Effector memory CD4-positive, alpha-beta T cell (primary cell): ENCODE measurements at places on chromosomes 6 and 20.

GRCh38 chr6:7813704-7814103, 87.8 kb downstream of the BMP6 start:
- no peak for DNase-seq
- no peak overlapping the region for H3K27ac ChIP-seq
- H3K36me3 ChIP-seq = no peaks in the 10 kb centered on the region

DNA sequence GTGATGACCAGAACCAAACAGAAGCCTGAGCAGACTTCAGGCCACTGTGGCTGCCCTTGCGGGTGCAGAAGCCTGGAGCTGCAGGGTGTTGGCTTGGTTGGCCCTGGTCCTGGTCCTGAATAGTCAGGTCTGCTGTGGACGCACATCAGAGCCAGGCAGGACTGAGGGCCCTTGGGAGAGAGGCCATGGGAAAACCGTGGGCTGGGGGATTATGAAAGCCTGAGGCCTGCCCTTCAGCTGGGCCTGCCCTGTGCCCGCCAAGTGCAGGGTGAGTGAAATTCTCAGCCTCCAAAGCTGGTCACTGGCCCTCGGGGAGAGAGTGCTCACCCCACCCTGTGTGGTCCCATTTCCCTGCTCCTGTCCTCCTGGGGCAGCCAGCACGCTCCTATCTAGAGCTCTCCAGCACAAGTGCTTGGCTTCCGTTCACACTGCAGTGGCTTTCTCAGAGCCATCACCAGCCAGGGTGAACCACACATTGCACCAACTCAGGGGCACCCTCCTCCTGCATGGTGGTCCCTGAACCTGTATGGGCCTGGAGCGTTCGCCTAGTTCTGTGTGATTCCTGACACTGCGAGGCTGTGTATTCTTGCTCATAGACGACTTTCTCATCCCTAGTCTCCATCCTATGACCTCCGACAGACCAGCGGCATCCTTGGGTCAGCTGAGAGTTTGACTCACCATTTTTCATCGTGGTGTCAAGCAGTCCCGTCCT, 146.1 kb downstream of the TTLL2 start:
- DNase-seq = no peak
- no peak overlapping the region for H3K27ac ChIP-seq
- H3K36me3 ChIP-seq = no peaks in the 10 kb centered on the region

DNA sequence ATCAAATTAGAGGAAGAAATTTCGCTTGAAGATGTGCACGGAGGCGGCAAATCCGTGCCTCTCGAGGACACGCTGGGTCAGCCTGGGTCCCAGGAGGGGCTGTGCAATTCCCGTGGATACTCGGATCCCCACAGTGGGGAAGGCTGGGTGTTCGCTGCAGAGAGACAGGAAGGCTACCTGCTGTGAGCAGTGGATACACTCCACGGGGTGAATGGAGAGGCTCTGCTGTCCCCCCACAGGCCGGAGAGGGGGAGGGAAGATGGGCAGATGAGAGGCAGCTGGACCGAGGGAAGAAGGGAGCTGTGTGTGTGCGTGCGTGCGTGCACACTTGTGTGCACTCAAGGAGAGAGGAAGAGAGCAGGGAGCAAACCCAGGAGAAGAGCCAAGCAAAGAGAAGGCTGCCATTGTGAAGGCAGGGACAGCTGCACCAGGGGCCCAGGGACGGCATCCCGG, 57.3 kb downstream of the SULF2 start:
- H3K36me3 ChIP-seq = no peaks in the 10 kb centered on the region
- no peak for DNase-seq
- peaks cover 16% of the 10 kb centered on the region for H3K4me1 ChIP-seq
- peak overlapping the region; percentile 39 for H3K4me3 ChIP-seq
- peak overlapping the region; percentile 68 for H3K27ac ChIP-seq

DNA sequence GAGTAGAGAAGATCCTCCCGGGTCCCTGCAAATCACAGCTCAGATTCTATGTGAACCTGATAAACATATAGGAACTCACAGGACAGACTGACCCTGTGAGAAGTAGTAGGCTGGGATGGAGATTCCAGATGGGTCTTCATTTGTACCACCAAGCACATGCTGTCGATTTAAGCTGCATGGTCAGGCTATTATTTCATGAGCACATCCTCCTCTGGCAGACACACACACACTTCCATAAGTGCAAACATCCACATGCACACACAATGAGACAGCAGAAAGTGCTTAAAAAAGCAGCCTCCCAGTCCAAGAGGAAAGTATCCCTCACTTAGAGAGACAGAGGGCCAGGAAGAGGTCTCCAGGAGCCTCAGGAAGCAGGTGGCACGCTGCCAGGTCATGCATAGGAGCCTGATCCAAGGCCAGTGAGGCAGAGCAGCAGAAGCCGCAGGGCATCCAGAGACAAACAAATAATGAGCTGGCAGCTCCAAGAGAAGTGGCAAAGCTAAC, 131.8 kb downstream of the UNC5CL start:
- no peak for DNase-seq
- no peaks in the 10 kb centered on the region for H3K27me3 ChIP-seq
- H3K4me1 ChIP-seq = no peaks in the 10 kb centered on the region
- H3K4me3 ChIP-seq = no peak overlapping the region

- no peak overlapping the region for H3K4me3 ChIP-seq
- peaks cover 75% of the 10 kb centered on the region for H3K36me3 ChIP-seq
- peaks cover 1% of the 10 kb centered on the region for H3K4me1 ChIP-seq
Measured at GRCh38 chr20:48626226-48626937, 201.4 kb downstream of the PREX1 start.

GRCh38 chr6:156776470-156776839, 723 bp upstream of the ARID1B start:
- no peaks in the 10 kb centered on the region for H3K27me3 ChIP-seq
- H3K36me3 ChIP-seq = no peaks in the 10 kb centered on the region
- peak overlapping the region; percentile 86 for H3K27ac ChIP-seq

GRCh38 chr6:109053336-109053735, 41.3 kb downstream of the SESN1 start:
- no peaks in the 10 kb centered on the region for H3K36me3 ChIP-seq
- no peak overlapping the region for H3K27ac ChIP-seq
- H3K4me3 ChIP-seq = no peak overlapping the region
- H3K4me1 ChIP-seq = peaks cover under 1% of the 10 kb centered on the region
- H3K27me3 ChIP-seq = no peaks in the 10 kb centered on the region
- no peak for DNase-seq

- H3K36me3 ChIP-seq = no peaks in the 10 kb centered on the region
- no peak overlapping the region for H3K27ac ChIP-seq
- no peak overlapping the region for H3K4me3 ChIP-seq
- DNase-seq = no peak
- H3K27me3 ChIP-seq = no peaks in the 10 kb centered on the region
- no peaks in the 10 kb centered on the region for H3K4me1 ChIP-seq
Measured at GRCh38 chr6:84065693-84066290, 32.2 kb downstream of the MRAP2 start.

- no peaks in the 10 kb centered on the region for H3K27me3 ChIP-seq
- DNase-seq = no peak
- H3K4me3 ChIP-seq = no peak overlapping the region
- no peaks in the 10 kb centered on the region for H3K4me1 ChIP-seq
- no peak overlapping the region for H3K27ac ChIP-seq
- H3K36me3 ChIP-seq = no peaks in the 10 kb centered on the region
Measured at GRCh38 chr20:2167112-2167511, 65.5 kb downstream of the STK35 start.

DNA sequence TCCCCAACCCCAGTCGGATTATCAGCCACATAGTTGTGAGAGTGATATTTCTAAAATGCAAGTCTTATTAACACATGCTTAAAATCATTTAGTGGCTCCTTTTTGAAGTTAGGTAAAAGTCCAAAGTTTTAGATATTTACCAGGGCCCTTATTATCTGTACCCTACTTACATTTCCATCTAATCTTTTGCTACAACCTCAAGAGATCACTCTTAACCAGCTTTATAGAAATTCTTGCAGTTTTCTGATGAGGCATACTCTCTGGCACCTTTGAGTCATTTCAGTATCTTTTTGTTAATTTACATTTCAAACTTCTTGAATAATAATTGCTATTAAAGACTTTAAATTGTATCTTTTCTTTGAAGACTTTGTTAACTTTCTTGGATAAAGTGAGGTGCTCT, 453.3 kb downstream of the RFPL4B start:
- H3K36me3 ChIP-seq = no peaks in the 10 kb centered on the region
- no peak overlapping the region for H3K4me3 ChIP-seq
- H3K27ac ChIP-seq = no peak overlapping the region
- H3K27me3 ChIP-seq = no peaks in the 10 kb centered on the region

GRCh38 chr6:111745186-111745585, 128.1 kb downstream of the FYN start:
- H3K4me1 ChIP-seq = peaks cover 46% of the 10 kb centered on the region
- no peaks in the 10 kb centered on the region for H3K27me3 ChIP-seq
- no peak overlapping the region for H3K27ac ChIP-seq
